Hematopoietic multipotent progenitor cell treated with erythropoietin and hydrocortisone succinate and interleukin-3 and kit ligand, for 4 days (in vitro differentiated cells): ENCODE measurements at places on chromosomes 7 and 10.
A peak's percentile ranks its signal among the peaks of the same experiment; 100 is the strongest.

DNA sequence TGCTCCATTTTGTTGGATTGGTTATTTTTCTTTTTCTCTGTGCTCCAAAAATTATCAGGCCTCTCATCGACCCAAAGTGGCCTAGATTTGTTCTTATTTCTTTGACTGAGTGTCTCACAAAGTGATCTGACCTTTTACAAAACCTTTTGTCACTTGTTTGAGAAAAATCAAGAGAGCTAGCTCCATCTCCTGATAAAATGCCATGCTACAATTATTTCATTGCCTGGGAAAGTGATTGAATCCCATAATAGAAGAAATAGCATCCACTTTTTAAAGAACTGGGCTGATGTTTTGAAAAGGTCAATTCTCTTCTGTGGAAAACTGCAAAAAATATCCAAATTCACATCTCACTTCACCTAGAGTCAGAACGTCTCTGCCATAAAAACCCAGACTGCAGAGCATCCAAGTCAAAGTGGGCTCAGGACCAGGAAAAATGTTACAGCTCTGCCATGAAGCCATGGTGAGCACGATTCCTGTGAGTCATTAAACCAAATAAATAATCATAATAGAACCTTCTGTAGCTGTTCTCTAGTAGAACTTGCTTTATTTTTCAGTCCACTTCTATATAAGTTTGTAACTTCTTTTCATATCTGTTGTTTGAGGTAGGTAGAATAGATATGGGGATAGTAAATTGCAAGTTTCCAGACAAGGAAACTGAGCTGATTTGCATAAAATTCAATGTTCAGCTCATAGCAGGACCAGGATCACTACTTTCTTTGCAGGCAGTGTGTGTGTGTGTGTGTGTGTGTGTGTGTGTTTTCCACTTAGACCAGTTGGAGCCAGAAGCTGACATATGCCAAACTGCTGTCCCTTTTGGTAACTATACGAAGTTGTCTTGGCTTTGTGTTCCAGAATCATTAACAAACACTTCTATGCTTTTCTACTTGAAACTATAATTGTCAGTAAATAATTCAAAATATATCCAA lies 632.5 kb upstream of the ANKRD30A start:
- DNase-seq: no peak

GRCh38 chr7:18760046-18760445 lies 264.5 kb downstream of the HDAC9 start:
- DNase-seq: no peak

DNA sequence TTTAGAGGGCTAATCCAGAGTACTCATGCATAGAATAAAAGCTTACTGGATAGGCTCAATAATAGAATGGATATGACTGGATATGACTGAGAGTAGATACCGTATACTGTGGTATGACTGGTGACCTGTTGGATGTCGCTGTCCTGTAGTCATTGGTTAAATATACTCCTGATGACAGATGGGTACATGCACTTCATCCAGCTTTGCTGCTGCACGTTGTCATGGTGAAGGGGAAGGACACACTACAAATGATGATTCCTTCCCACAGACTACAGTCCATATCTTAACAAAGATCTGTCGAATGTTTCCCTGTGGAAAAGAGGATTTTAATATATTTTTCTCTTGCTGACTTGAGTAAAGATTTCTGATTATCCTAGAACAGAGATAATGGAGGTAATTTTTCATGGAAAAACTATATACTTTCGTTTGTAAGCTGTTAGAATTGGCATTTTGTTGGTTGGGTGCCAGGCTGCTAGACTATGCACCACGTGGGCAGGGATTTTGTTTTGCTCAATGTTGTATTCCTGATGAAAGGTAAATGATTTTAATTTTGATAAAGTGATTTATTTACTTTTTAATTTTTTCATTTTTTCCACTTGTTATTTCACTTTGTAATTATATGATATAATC lies 97.3 kb downstream of the PPP1R9A start:
- no peak for DNase-seq

DNA sequence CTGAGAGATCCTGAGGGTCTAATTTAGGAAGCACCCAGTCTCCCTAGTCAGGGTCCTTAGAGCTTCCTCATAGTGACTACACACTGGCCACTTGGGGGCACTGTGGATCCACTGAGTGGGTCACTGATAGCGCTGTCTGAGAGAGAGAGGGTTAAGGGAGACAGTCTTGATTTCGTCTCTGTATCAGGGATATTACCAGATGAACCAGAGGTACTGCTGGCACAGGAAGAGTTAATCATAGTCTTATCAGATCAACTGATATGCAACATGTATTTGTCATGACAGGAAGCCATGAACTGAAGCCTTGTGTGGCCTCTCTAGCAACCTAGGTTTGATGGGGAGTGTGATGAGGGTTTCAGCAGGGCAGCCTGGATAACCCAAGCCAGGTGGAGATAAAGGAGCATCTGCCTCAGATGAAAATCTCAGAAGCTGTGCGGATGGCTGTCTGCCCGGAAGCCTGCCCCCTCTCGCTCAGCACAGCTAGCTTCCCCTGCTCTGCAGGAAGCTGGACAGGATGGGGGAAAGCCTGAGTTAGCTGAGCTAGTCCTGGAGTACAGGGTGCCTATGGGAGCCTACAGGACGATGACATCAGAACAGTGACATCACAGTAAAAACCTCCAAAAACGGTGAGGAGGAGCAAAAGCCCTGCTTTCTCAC lies 214.0 kb upstream of the PRSS1 start:
- peak; percentile 96 for DNase-seq

DNA sequence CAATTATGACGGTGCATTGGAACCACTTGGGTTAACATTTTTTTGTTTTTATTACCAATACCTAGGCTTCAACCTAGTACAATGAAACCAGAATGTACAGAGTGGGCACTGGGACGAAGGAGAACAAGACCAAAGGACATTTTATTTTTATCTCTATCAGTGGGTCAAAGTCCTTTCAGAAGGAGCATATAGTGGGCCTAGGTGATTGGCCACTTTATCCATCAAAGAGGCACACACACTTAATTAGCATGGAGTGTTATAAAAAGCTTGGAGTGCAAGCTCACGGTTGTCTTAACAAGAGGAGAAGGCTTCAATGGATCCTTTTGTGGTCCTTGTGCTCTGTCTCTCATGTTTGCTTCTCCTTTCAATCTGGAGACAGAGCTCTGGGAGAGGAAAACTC lies at the start of gene CYP2C19:
Gene CYP2C19, plus strand, starts transcription at position 289 of the 400 bp plus-strand sequence. Its CDS starts 25 bp downstream, at position 314.
- no peak for DNase-seq
